ENCODE measurements at places on chromosomes 7 and 10. TPM values are rescaled to one million over a fixed set of nuclear protein-coding genes. Genes with fewer than 3 reads are reported as not detected.
A peak's percentile ranks its signal among the peaks of the same experiment; 100 is the strongest.

GRCh38 chr10:6669269-6669859 lies 89.3 kb upstream of the PRKCQ start:
- H3K4me1 ChIP-seq, result peaks cover 6% of the 10 kb centered on the region
- no peaks in the 10 kb centered on the region for H3K27me3 ChIP-seq
- no peak overlapping the region for H3K4me3 ChIP-seq

DNA sequence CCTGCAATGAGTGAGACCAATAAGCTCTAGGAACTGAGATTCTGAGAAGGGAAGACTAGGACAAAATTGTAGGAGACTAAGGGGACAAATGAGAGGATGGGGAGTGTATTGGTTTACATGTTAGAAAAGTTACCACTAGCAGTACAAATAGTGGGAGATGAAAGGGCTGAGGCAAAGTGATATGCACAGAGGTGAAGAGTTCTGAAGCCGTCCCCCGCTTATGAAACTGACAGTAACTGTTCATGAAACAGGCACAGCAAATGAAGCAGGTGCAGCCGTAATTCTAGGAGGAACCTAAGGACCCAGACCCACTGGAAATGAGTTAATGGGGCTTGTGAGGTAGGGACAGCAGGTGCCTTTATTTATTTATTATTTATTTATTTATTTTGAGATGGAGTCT lies 211.3 kb downstream of the PRKG1 start:
- H3K27ac ChIP-seq, result no peak overlapping the region
- DNase-seq, result no peak
- no peaks in the 10 kb centered on the region for H3K27me3 ChIP-seq
- no peak overlapping the region for H3K4me3 ChIP-seq
- H3K4me1 ChIP-seq, result no peaks in the 10 kb centered on the region

GRCh38 chr7:5214641-5215040 lies 24.6 kb downstream of the WIPI2 start:
- DNase-seq, result no peak
- H3K27me3 ChIP-seq, result no peaks in the 10 kb centered on the region
- H3K4me1 ChIP-seq, result no peaks in the 10 kb centered on the region
- H3K36me3 ChIP-seq, result peaks cover 83% of the 10 kb centered on the region
- no peak overlapping the region for H3K27ac ChIP-seq

DNA sequence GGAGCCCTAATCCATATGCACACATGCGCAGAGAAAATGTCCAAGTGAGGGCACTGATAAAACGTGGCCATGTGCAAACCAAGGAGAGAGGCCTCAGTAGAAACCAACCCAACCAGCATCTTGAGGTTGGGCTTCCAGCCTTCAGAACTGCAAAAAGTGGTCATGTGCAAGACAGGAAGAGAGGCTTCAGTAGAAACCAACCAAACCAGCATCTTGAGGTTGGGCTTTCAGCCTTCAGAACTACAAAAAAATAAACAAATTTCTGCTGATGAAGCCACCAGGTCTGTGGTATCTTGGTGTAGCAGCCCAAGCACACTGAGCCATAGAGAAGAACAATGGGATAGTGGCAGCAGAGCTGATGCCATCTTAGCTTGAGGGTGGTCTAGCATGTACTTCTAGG lies 371.5 kb downstream of the CALN1 start:
- H3K4me1 ChIP-seq, result no peaks in the 10 kb centered on the region
- no peak overlapping the region for H3K27ac ChIP-seq
- H3K27me3 ChIP-seq, result no peaks in the 10 kb centered on the region
- no peak overlapping the region for H3K4me3 ChIP-seq
- no peak for DNase-seq
- no peaks in the 10 kb centered on the region for H3K36me3 ChIP-seq

GRCh38 chr10:99673492-99673891 lies 14.2 kb downstream of the ENTPD7 start:
- DNase-seq, result no peak
- H3K27ac ChIP-seq, result no peak overlapping the region
- H3K4me3 ChIP-seq, result no peak overlapping the region
- H3K36me3 ChIP-seq, result no peaks in the 10 kb centered on the region
- no peaks in the 10 kb centered on the region for H3K27me3 ChIP-seq

DNA sequence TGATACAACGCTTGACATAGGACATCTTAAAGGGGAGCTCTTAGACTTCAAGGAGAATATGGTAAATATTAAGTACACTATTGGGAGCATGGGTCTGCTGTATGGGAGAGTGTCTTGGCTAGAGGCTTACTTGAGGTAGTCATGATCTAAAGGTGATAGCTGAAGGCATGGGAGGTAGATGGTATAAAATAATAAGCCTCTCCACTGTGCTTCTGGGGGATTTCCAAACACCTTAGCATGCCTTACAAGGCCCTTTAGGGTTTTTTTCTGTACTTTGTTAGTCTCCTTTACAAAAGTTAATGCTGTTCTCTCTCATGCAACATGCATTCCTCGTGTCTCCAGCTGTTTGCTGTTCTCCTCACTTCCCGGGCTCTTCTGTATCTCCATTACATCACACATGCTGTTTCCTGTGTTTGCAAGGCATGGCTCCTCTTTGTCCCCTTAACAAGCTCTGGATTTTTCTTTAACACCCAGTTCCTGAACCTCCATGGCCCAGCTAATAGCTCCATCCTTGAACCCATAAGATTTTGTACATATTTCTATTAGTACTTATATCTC lies 449.7 kb downstream of the AUTS2 start:
- H3K4me1 ChIP-seq, result peaks cover 1% of the 10 kb centered on the region
- H3K27me3 ChIP-seq, result no peaks in the 10 kb centered on the region
- H3K4me3 ChIP-seq, result no peak overlapping the region
- H3K27ac ChIP-seq, result no peak overlapping the region

- no peaks in the 10 kb centered on the region for H3K27me3 ChIP-seq
- peak overlapping the region; percentile 96 for H3K4me3 ChIP-seq
- H3K27ac ChIP-seq, result peak overlapping the region; percentile 99
- peaks cover 48% of the 10 kb centered on the region for H3K36me3 ChIP-seq
Measured at GRCh38 chr10:3782451-3783315, 2.3 kb downstream of the KLF6 start.

DNA sequence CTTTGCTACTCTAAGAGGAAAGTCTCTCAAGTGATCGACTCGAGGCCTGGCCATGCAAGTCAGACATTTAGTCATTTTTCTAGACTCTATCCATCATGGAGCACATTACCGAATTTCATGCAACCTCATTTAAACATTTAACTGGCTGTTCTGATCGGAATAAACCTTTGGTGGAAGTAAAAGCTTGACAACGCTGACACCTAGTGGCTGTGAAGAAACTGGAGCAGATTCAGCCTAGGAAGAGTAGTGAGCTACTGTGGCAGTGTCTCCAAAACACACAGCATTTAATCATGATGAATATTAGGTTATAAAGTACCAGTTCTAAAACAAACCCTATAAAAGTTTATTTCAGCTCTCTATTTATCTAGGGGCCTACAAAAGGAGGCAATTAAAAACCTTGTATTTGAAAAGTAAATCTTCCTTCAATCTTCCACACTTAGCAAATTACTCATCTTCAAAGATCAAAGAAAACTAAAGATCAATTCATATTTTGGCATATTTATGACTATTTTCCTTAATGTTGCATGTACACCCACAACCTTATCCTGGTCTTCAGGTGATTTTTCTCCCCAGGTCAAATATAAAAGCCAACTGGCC lies 175.0 kb downstream of the CTNNA3 start:
- peak; percentile 81 for DNase-seq
- peaks cover 2% of the 10 kb centered on the region for H3K4me1 ChIP-seq
- no peaks in the 10 kb centered on the region for H3K27me3 ChIP-seq
- no peak overlapping the region for H3K4me3 ChIP-seq
- no peaks in the 10 kb centered on the region for H3K36me3 ChIP-seq
- no peak overlapping the region for H3K27ac ChIP-seq

DNA sequence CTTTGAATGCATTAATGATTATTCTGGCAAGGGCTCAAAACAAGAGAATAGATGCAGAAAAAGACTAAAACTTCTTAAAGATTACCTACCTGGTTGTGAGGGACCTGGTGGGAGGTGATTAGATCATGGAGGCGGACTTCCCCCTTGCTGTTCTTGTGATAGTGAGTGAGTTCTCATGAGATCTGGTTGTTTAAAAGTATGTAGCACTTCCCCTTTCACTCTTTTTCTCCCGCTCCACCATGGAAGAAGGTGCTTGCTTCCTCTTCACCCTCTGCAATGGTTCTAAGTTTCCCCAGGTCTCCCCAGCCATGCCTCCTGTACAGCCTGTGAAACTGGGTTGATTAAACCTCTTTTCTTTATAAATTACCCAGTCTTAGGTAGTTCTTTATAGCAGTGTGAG lies 226.6 kb downstream of the ARHGAP12 start:
- H3K27me3 ChIP-seq, result no peaks in the 10 kb centered on the region
- H3K36me3 ChIP-seq, result no peaks in the 10 kb centered on the region
- no peak for DNase-seq
- no peak overlapping the region for H3K4me3 ChIP-seq
- peaks cover 66% of the 10 kb centered on the region for H3K4me1 ChIP-seq

DNA sequence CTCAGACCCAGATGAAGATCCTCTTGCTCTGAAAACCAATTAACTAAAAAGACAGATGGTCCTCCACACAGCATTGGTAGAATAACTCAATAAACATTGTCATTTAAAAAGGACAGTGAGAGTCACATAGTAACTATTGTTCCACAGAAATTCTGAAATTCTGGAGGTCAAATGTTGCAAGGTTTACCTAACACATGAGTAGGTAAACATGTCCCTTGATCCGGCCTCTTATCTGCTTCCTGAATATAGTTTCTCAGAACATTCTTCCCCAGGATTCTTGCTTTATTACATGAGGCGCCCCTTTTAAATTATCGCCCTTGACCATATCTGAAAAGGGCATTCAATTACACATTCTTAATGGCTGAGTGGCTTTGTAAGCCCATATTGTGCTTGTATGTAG lies 270.7 kb downstream of the SEMA3D start:
- no peaks in the 10 kb centered on the region for H3K36me3 ChIP-seq
- no peak overlapping the region for H3K4me3 ChIP-seq
- DNase-seq, result no peak
- no peaks in the 10 kb centered on the region for H3K4me1 ChIP-seq

- H3K4me3 ChIP-seq, result peak within 1 kb of the TSS; percentile 30
- no peak within 1 kb of the TSS for H3K27ac ChIP-seq
- peaks cover 19% of the 10 kb centered on the region for H3K27me3 ChIP-seq
- no peaks in the 10 kb centered on the region for H3K36me3 ChIP-seq
- peaks cover 13% of the 10 kb centered on the region for H3K4me1 ChIP-seq
Measured at GRCh38 chr7:22356701-22357310, at the start of gene RAPGEF5. TSS of gene RAPGEF5 (minus strand) at chr7:22357154. CDS start at chr7:22357060, 94 bp downstream.

DNA sequence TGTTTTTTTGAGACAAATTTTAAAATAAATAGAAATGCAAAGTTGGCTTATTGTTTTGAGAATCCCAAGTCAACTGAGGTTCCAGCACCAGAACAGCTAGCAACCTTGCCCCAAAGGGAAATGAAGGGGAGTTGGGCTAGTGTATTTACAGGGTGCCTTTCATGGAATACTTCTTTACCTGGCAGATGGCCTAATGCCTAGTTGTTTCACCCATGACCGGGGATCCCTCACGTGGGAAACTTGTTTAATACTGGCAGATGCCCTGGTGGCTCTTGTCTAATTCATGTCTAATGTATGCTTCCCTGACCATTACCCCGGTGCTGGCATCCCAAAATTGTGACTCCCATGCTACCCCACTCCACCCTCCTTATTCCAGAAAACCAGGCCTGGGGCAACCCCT lies 861.1 kb upstream of the ZWINT start:
- H3K4me1 ChIP-seq, result no peaks in the 10 kb centered on the region
- H3K27ac ChIP-seq, result no peak overlapping the region

GRCh38 chr7:26900251-26900650 lies 35.9 kb upstream of the SKAP2 start:
- no peak overlapping the region for H3K27ac ChIP-seq
- H3K4me3 ChIP-seq, result no peak overlapping the region
- H3K4me1 ChIP-seq, result no peaks in the 10 kb centered on the region
- H3K36me3 ChIP-seq, result no peaks in the 10 kb centered on the region

DNA sequence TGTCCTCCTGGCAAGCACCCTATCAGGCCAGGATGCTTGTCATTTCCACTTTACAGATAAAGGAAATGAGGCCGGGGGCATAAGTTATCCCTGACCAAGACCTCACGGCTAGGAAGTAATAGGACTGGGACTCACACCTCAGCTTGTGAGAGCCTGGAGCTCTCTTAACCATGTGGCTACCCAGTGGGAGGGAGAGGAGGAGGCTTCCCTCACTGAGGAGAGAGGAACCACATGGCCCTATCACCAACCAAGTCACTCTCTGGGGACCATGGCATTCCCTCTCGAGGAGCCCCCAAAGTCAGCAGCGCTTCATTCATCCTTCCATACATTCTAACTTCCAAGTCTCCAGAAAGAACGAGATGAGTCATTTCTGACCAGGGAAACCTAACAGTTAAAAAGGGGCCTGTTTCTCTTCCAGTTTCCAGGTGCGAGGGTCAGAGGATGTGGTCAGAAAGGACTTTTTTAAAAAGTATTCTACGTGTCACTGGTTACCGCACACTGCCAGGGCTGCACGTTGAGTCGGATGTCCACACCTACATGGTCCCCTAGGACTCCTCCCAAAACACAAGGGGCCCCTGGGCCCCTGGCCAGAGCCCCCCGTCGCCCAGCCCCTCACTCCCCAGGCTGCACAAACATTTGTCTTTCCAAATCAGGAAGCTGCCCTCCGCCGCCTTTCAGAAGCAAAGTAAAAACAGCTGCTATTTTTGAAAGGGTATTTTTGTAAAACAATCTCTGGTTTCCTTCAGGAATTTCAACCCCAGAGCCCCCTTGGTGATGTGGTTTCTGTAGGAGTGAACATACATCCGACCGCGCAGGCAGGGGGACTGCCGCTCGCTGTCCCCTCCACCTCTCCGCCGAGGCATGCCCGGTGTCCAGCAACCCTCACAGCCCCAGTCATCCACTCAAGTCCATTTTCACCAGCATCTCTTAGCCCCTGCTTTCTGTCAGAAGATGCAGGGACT lies 128.2 kb upstream of the CHST15 start:
- peak; percentile 49 for DNase-seq
- no peak overlapping the region for H3K4me3 ChIP-seq
- H3K27me3 ChIP-seq, result peaks cover 2% of the 10 kb centered on the region
- H3K36me3 ChIP-seq, result no peaks in the 10 kb centered on the region
- H3K27ac ChIP-seq, result peak overlapping the region; percentile 77

GRCh38 chr7:113710310-113711096 lies 208.3 kb downstream of the PPP1R3A start:
- no peaks in the 10 kb centered on the region for H3K27me3 ChIP-seq
- H3K36me3 ChIP-seq, result no peaks in the 10 kb centered on the region
- H3K4me1 ChIP-seq, result no peaks in the 10 kb centered on the region
- peak; percentile 80 for DNase-seq
- H3K4me3 ChIP-seq, result no peak overlapping the region

DNA sequence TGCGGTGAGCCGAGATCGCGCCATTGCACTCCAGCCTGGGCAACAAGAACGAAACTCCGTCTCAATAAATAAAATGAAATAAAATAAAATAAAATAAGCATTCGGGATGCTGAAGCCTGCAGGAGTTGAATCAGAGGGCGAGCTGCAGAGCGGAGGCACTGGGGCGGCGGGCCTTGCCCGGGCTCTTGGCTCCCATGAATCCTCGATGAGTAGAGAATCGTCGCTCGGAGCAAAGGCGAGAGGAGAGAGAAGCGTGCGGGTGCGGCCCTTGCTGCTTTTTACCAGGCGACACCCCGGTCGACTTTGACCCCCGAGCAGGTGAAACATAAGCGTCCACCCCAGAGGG lies 168.3 kb downstream of the UBE2H start:
- H3K4me3 ChIP-seq, result no peak overlapping the region
- no peak overlapping the region for H3K27ac ChIP-seq

GRCh38 chr7:92813390-92814024 lies 22.9 kb downstream of the CDK6 start:
- no peak for DNase-seq
- H3K4me3 ChIP-seq, result no peak overlapping the region
- peaks cover 2% of the 10 kb centered on the region for H3K4me1 ChIP-seq
- no peaks in the 10 kb centered on the region for H3K36me3 ChIP-seq
- no peaks in the 10 kb centered on the region for H3K27me3 ChIP-seq

LSM5 gene
- 47.5 TPM for total RNA-seq
